Breast epithelium (tissue), 4 donors: ENCODE measurements at places on chromosomes 13 and 19. TPM values are rescaled to one million over a fixed set of nuclear protein-coding genes. Genes with fewer than 3 reads are reported as not detected.

- DNase-seq = no peak
These were observed 1.4 kb downstream of the ANKRD27 start for GRCh38 chr19:32673573-32673972.

DNA sequence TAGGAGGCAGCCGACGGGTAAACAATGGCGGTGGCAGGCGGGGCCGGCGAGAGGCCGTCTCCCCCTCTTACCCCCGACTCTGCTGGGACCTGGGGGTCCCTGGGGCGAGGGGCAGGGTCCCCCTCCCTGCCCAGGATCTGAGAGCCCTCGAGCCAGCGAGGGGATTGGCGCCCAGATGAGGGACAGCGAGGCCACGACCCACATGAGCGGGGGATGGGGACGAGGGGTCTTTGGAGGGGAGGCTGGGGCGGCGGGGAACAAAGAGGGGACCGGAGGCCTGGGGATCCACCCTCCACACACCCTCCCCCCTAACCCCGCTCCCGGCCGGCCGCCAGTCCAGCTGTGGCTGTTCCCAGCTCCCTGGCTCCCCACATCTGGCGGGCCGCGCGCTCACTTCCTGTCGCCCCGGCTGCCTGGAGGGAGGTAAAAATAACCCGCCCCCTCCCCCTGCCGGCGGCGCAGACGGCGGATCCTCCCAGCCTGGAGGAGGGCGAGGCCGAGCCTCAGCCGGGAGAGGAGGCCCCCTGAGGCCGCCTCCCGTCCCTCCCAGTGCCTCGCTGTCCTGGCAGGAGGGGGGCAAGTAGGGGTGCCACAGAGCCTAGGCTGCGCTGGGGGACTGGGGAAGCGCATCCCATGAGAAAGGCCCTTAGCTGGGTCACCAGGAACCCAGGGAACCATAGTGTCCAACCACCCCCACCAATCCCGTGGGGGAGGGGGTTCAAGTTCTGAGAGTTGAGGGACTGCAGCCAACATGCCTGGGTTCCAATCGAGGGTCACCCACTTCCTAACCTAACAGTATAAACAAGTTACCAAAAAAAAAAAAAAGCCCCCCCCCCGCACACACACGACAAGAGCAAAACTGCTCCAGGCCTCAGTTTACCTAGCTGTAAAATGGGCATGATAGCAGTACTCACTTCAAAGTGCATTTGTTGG, 29.3 kb upstream of the NANOS3 start:
- peak; percentile 94 for DNase-seq

- DNase-seq = no peak
These were observed 712.7 kb upstream of the SGCG start for GRCh38 chr13:22468045-22468444.

GRCh38 chr19:10491472-10492047, 11.6 kb downstream of the KEAP1 start:
- no peak for DNase-seq

GRCh38 chr13:109788372-109789111, 2.2 kb upstream of the IRS2 start:
- no peak for DNase-seq

DNA sequence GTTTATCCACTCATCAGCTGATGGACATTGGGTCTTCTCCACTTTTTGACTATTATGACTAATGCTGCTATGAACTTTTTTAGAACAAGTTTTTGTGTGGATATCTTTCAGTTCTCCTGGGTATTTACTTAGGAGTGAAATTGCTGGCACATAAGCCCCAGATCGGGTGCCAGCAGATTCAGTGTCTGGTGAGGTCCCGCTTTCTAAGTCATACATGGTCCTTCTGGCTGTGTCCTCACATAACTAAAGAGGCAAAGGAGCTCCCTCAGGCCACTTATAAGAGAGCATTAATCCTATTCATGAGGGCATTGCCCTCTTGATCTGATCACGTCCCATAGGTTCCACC, 600 bp upstream of the ZNF226 start:
- DNase-seq = no peak

GRCh38 chr13:105599477-105600037, 935.9 kb downstream of the EFNB2 start:
- DNase-seq = no peak

DNA sequence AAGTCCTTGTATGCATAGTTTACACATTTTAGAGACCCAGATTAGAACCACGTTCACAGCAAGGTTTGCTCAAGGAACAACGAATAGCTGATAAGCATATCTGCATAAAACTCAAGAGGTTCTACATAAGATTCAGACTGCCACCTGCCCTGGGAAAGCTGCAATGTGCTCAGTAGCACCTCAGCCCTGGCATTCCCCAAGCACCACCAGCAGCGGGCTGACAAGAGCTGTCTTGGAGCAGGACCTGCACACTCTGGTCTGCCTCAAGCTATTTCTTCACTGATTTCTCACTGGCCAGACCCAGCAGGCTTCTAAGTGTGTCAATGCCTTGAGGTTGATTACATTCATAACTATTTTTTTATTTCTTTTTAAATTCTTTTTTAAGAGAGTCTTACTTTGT, 65.8 kb upstream of the UQCRFS1 start:
- no peak for DNase-seq

DNA sequence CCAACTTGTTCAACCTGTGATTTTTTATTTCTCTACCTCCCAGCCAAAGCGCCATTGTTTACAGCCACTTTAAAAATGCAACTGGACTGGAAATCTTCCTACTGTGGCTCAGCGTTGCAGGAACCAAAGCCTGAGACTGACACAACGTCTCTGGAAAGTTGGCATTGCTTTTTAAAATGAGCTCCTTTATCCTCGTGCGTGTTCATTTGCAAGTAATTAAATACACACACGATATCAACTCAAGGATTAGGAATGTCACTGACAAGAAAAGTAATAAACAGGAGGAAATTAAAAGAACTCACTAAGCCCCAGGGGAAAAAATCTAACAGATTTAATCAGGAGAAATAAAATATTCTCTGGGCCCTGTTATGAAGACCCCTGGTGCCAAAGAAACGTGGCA, 184.6 kb upstream of the IRS2 start:
- no peak for DNase-seq

- DNase-seq = no peak
These were observed 32.0 kb downstream of the KLF5 start for GRCh38 chr13:73090823-73091187.

DNA sequence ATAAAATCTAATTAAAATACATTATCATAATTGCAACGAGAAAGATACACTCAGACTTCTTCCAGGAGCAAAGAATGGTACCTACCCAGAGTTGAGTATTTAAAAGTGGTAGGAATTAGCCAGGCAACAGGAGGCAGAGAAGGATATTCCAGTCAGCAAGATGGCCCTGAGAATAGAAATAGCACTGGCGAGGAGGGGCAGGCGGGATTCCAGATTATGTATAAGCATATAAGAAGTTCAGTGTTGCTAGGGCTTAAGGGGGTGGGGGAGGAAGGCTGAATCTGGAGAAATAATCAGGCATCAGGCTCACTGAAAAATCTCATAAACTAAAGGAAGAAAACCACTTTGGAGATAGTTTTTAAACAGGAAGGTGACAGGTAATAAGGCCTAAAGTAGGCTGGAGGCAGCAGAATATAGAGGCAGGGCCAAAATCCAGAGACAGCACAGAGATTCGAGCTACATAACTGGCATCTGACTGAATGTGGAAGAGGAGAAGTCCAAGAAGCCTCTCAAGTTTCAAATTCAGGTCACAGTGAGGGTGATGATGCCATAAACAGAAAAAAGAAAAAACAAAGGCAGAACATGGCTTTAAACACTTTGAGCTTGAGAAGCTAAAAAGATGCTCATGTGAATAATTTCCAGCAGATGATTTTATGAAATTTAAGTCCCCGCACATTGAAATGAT, 7.5 kb downstream of the KPNA3 start:
- DNase-seq = no peak

DNA sequence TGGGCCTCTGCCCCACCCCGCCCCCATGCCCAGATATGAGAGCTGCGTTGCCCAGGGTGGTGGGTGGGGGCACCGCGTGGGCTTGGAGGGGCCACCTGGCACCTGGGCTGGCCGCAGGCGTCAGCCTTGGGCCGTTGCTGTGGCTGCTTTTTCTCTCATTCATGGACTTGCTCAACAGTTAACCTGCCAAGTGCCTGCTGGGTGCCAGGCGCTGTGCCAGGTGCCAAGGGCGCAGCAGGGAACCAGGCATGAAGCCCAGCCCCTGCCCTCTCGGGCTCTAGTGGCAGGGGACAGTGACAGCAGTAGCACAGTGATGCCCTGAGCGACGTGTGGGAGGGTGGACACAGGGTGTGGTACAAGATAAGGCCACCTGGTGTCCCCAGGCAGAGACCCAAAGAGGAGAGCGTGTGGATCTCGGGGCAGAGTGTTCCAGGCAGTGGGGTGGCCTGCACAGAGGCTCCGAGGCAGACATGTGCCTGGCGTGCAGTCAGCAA, 28.1 kb downstream of the DHX34 start:
- DNase-seq = no peak

GRCh38 chr19:10009714-10010224, 535 bp downstream of the COL5A3 start:
- no peak for DNase-seq

- DNase-seq = no peak
These were observed 50.6 kb downstream of the GGACT start for GRCh38 chr13:100537951-100538462.

GRCh38 chr13:30735025-30735871, at the start of gene ALOX5AP:
Gene ALOX5AP (plus strand): TSS chr13:30735543. CDS start chr13:30735606, 63 bp downstream.
- DNase-seq = no peak

- no peak for DNase-seq
These were observed 15.7 kb downstream of the ZIC5 start for GRCh38 chr13:99955747-99956472.

DNA sequence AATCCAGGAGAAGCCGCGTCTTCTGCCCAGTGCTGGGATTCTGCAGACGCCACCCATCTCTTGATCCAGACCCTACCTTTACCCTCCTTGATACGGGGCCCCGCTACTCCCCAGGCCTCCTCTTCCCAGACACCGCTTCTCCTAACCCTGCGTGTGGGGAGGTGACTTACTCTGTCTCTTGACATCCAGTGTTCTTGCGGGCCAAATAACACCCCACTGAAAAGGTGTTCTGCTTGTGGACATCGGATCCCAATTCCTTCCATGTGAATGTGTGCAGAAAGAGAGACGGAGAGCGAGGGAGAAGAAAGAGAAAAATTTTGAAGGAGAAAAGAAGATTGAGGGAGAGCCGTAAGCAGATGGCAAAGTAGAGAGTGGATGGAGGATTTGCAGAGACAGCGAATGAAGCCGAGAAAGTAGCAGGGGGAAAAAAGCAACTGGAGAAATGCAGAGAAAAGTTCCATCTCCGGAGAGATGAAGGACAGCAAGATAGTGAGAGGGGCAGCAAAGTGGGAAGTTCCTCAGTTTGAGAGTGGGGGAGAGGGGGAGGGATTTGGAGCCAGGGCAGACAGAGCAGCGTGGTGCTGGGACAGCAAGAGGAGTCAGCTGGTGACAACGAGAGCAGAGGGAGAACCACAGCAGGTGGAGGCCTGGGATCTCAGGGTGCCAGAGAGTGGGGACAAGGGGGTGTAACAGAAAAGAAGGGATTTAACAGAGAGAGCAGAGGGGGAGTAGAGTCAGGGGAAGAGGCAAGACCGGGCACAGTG, 814 bp downstream of the ZNF480 start:
- DNase-seq = no peak

GRCh38 chr19:37077501-37077933, 716 bp upstream of the ZNF420 start:
- DNase-seq = no peak

GRCh38 chr13:109787135-109787954, 962 bp upstream of the IRS2 start:
- DNase-seq = peak; percentile 56

GRCh38 chr13:40362502-40362901, 303.9 kb downstream of the FOXO1 start:
- DNase-seq = no peak

DNA sequence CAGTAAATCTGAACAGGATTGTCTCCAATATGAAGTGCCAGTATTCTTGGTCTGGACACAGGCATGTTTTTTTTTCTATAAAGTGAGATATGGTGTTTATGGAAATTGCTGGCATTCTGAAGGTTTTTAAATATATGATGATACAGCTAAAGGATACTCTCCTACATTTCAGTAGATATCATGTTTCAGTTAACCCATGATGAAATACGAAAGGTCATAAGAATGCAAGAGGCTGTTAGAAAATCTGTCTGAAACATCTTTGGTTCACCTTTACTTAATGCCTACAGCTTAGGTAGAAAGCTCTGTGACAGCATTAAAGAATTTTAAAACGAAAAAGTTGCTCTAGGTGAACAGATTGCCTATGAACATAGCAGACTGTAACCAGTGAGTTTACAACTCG, 9.1 kb downstream of the FRY start:
- no peak for DNase-seq

DNA sequence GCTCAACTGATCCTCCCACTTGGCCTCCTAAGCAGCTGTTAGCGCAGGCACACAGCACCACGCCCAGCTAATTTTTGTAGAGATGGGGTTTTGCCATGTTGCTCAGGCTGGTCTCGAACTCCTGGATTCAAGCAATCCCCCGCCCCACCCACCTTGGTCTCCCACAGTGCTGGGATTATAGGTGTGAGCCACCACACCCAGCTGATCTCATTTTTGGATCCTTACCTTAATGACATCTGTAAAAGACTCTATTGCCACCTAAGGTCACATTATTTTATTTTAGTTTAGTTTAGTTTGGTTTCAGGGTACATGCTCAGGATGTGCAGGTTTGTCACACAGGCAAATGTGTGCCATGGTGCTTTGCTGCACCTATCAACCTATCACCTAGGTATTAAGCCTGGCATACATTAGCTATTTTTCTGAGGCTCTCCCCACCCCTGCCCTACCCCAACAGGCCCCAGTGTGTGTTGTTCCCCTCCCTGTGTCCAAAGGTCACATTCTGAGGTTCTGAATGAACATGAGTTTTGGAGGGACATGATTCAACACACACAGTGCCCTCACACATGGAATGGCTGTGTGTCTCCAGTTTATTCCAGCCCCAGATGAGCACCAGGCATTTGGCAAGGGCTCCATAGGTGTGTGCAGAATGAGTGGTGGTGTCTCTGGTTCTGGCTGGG, 1.3 kb downstream of the OR10H5 start:
- no peak for DNase-seq

DNA sequence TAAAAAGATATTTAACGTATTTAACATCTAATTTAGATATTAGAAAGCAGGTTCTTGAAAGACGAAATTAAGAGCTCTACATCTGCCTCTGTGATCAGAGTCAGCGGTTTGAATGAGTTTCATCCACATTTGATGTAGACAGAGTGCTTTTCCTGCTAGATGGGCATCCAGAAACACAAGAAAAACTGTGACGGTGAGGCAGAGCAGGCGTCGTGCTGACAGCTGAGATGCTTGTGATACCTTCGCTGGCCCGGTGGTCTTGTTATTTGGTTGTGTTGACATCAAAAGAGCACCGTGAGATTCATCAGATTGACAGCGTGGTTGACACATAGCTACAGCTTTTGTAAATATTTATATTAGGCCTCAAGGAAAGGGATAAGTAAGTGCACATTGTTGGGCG, 399.1 kb downstream of the GPC5 start:
- no peak for DNase-seq

- no peak for DNase-seq
These were observed 2.5 kb downstream of the ZNF556 start for GRCh38 chr19:2869618-2870017.

- DNase-seq = no peak
These were observed 73.4 kb downstream of the COL4A2 start for GRCh38 chr13:110380359-110381028.

PSG5 gene
- not detected for total RNA-seq

NRTN gene
- total RNA-seq = 1.8 TPM

ZNF546 gene
- total RNA-seq = 4.3 TPM

SLC6A16 gene
- total RNA-seq = 2.7 TPM

ZNF45 gene
- 9.8 TPM for total RNA-seq

OLFM4 gene
- 144 TPM for total RNA-seq

KISS1R gene
- 0.33 TPM for total RNA-seq
